ENCODE measurements at places on chromosomes 6 and 20.
A peak's percentile ranks its signal among the peaks of the same experiment; 100 is the strongest.

DNA sequence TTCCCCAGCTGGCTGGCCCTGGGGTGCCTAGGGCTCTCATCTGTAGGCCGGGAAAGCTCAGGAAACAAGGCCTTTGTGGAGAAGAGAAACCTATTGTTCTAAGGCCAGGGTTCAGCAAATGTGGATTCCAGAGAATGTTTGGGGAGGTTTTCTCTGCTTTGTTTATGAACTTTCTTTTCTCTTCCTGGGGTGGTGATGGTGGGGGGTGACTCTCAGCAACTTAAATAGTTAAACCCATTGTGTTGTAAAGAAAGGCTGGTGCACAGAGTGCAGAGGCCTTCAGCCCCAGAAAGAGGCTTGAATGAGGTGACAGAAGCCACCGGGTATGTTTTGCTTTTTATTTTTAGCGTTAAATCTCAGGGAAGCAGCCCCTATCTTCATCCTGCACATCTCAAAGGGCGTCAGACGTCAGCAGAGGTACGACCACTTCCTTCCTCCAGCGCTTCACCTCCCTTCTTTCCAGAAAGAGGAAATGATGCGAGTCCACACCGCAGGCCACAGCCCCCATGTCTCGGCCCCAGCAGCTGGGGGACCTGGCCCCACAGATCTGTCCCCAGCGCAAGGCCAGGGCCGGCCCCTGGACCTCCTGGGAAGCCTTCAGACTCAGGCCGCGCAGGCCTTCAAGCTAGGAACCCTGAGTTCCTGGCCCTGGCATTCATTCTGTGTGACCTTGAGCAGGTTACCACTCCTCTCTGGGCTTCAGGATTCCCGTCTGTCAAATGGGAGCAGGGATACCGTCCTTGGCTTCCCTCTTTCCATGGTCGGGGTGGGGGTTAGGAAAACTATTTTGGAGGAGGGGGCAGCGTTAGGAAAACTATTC lies 605 bp upstream of the PPP1R16B start:
- DNase-seq = peak; percentile 14

DNA sequence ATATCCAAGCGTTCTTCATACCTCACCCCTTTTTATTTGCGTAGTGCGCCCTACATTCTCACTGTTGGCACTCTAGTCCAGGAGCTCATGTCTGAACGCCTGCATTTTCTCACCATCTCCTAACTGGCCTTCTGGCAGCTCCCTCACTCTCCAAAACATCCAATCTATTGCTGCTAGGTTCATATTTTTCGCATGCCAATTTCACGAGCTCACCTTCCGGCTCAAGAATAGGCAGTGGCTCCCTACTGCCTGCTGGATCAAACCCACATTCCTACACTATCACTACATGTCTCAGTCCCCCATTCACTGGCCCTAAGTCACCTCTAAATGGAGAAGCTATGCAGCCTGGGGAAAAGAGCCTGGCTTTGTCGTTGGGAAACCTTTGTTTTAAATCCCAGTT lies 115.0 kb downstream of the IPCEF1 start:
- DNase-seq = no peak

DNA sequence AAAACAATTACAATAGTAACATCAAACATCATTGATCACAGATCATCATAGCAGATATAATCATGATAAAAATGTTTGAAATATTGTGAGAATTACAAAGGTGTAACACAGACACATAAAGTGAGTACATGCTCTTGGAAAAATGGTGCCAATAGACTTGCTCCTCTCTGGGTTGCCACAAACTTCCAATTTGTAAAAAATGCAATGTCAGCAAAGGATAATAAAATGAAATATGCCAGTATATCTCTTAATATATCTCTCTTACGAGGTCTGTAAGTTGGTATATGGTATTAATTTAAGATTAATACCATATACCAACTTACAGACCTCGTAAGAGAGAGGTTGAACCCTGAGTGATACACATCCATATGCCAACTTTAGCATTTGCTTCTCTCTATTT lies 13.4 kb upstream of the CST3 start:
- DNase-seq = no peak

GRCh38 chr20:12847872-12848271 lies 160.9 kb upstream of the SPTLC3 start:
- no peak for DNase-seq

DNA sequence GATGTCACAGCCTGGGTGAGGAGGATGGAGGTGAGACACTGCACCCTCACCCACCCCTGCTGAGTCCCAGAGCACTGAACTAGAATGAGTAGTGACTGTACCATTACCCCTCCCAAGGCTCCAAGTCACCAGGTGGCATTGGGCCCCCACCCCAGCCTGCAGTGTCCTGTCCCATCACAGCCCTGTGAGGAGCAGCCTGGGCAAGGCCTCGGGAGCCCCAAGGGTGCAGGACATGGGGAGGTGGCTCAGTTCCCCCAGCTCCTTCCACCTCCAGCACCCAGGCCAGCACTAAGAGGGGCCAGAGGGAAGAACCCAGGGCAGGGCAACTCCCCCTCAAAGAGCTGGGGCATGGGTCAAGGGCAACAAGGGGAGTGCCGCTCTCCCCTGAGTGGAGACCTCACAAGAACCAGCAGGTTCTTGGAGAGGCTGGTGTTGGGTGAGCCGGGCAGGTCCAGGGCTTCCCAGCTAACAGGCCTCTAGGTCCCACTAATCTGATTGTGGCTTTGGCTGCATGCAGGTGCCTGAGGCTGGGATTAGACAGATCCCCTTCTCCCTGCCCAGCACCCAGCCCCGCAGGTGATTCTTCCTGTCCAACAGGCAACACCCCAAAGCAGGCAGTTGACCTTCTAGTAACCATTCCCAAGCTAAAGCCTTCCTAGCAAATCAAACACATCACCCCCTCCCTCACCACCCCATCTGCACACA lies 2.6 kb downstream of the CST4 start:
- DNase-seq = no peak

GRCh38 chr20:2089447-2089846 lies 12.2 kb upstream of the STK35 start:
- DNase-seq = no peak

DNA sequence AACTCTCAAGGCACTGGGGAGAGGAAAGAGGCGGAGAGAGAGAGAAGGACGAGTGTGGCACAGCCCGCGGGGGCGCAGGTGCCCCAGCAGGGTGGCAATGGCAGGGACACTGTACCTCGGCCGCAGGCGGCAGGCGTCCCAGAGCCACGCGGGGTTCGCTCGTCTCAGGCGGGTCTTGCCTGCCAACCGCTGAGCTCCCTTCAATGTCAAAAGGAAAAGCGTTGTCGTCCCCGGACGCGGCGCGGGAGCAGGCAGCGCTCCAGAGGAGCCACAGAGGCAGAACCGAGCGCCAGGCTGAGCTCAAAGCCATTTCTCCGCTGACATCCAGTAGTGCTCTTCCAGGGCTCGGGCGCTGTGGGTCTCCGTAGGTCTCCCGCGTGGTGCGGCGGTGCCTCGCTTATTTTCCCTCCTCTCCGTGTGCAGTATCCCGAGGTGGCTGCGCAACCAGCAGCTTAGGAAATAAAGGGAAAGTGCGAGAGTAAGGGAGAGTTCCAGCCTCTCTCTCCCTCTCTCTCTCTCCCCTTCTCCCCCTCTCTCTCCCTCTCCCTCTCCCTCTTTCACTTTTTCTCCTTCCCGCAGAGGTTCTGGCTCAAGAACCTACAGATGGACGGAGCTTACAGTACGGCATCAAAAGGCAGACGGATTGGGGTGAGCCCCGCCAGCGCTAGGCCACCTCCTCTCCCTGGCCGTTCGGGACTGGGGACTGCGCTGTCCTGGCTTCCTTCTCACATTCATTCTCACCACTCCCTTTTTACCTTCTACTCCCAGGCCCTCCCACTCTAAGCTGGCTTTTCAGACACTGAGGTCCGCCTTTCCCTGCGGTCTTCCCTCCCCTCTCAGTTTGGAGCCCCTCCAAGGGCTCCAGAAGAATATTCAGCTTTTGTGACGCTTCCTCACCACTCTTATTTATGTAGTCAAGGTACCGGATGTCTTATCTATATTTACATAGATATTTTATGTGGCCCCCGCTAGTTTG lies at the start of gene LAMA4:
LAMA4 (minus strand) TSS at position 727 of the 976 bp plus-strand sequence; CDS start at position 310, 417 bp downstream.
- peak; percentile 65 for DNase-seq

DNA sequence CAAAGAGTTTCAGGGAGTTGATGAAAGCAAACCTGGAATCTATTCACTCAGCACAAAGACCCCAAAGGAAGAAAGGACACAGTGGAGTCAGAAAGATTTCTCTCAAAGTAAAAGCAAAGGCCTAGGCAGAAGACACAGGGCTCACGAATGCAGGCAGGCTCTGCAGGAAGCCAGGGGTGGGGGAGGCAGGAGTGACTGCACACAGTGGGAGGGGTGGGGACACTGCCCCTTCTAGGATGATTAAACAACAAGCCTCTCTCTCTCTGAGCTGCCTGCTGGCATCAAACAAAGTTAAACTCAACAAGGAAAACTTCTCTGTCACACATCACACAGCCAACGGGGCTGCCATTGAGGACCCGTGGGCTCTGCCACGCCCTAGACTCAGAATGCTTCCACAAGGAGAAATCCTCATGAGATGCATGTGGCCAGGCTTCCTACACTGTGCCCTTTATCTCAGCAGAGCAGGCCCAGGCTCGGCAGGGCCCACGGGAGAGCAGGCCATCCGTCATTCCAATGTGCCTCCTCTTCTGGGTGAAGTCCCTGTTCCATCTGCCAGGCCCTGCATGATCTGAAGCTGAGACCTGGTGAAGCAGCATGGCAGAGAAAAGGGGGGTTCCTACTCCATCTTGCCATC lies 70.1 kb downstream of the RAMACL start:
- DNase-seq = no peak

DNA sequence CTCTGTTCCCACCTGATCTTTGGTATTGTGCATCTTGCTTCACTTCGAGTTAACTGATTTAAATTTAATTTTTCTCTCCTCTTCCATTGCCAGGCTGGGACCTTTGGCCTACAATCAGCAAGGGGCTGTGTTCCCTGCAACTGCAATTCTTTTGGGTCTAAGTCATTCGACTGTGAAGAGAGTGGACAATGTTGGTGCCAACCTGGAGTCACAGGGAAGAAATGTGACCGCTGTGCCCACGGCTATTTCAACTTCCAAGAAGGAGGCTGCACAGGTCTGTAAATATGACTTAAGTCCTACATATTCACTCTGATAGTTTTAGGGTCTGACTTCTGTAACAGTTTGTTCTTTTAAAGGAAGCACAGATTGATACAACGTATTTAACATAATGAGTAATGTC lies 412.4 kb downstream of the ARHGAP18 start:
- no peak for DNase-seq

DNA sequence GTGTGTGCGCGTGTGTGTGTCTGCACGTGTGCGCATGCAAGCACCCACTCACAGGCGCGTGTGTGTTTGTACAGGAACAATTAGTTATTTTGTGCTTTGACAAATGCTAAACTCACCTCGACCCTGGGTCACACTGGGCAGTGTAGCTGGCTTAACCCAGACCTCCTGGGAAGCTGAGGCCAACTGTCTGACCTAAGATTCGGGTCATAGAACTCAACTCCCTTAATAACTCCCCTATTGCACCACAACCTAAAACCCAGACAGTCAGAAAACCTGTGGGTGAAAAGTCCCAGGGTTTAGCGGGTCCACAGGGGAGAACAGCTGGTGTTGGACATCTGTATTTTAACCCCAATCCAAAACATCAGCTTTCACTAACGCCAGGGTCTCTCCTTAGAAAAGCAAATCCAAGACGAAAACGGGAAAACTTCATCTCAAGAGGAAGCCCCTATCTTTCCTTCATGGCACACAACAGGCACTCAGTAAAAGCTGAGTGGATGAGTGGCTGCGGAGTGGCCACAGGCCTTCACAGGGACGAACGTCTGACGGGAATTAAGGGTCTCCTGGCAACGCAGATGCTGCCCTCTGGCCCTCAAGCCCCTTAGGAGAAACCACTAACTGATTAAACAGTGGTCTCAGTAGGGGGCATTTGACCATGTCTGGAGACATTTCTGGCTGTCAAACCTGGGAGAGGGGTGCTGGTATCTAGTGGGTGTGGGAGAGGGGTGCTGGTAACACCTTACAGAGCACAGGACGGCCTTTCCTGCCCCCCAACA lies 4.5 kb downstream of the PMEPA1 start:
- no peak for DNase-seq

GRCh38 chr20:43987531-43987930 lies 72.9 kb downstream of the TOX2 start:
- no peak for DNase-seq

DNA sequence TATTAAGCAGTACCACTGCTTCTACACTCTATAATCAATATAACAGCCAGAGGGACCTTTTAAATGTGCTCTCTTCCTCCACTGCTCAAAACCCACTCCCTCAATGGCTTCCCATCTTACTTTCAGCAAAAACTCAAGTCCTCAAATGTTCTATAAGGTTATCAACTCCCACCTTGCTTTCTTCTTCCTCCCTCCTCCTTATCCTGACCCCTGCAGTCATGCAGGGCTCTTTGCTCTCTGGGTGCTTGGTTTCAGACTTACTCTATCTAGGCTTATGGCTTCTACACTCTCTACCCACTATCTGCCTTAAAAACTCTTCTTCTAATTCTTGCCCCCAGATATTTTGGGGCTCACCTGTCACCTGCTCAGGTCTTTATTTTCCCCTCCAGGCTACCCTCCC lies 5.3 kb downstream of the ARHGAP18 start:
- no peak for DNase-seq

GRCh38 chr6:30169658-30170614 lies 6.6 kb downstream of the TRIM15 start:
- peak; percentile 57 for DNase-seq

DNA sequence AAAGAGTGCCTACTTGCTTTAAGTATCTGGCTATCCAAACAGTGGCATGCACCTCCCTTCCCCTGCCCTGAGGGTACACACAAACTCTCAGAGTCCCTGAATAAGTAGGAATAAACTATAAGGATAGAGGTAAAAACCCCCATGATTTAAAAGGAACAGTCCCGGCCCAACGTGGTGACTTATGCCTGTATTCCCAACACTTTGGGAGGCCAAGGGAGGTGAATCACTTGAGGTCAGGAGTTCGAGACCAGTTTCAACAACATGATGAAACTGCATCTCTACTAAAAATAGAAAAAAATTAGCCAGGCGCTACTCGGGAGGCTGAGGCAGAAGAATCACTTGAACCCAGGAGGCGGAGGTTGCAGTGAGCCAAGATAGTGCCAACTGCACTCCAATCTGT lies 22.2 kb downstream of the SAMHD1 start:
- no peak for DNase-seq

DNA sequence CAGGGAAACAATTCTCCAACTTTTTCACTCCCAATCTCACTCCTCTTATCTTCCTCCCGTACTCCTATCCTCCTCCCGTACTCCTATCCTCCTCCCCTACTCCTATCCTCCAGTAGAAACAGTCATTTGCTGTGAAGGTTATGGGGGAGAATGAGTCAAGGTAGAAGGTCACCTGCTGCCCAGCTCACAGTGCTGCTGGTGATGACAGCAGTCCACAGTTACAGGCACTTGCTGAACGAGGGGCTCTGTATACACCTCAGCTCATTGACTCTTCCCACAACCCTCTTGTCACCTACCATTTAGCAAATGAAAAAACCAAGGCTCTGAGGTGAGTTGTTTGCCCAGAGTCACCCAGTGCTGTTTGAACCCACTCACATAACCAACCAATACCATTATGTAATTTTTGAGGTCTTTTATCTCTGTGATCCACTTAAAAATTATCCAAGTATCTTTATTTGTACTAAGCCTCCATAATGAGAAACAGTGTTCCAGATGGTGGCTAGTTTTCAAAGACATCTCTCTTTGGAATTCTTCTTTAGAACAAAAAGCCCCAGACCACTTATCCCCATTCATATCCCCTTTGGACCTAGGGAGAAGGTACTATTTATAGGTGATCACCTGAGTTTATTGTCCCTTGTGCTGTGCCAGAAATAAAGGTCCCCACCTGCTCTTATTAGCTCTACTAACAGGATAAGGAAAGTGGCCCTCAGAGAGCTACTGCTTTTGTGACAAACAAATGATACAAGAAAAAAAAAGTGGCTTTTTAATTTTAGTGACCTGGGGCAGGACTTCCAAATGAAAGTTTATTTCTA lies 53.2 kb downstream of the PTPN1 start:
- no peak for DNase-seq

GRCh38 chr6:37460805-37461204 lies 27.8 kb downstream of the CMTR1 start:
- no peak for DNase-seq
